Activated CD8-positive, alpha-beta memory T cell treated with anti-CD3 and anti-CD28 coated beads, Interleukin-2, amount 10 ng/mL, durations not matched to agents 7 days and 5 days (primary cell): ENCODE measurements at places on chromosomes 7 and 10. TPM values are rescaled to one million over a fixed set of nuclear protein-coding genes. Genes with fewer than 3 reads are reported as not detected.
A peak's percentile ranks its signal among the peaks of the same experiment; 100 is the strongest.

DNA sequence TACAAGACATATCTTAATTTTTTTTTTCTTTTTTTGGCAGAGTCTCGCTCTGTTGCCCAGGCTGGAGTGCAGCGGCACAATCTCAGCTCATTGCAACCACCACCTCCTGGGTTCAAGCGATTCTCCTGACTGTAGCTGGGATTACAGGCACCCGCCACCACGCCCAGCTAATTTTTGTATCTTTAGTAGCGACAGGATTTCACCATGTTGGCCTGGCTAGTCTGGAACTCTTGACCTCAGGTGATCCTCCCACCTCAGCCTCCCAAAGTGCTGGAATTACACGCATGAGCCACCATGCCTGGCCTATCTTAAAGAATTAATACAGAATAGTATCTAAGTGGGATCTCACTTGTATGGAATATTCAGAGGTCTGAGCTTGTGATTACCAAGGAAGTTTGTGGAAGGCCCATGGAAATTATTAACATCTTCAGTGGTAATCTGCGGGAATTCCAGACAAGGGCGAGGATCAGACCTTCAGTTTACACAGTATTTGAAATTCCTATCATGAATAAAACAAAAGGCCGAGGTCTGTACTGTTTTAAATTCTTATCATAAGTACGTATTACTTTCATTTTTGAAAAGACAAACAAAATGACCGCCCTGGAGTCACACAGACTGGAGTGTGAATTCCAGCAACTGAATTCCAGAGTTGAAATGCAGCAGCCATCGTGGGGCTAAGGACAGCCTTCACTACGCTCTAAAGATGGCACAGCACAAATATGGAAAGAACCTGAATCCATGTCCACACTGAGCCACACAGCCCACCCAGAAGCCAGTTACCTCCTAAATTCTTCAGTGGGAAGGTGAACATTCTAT, 16.7 kb downstream of the GPRIN2 start:
- DNase-seq, result no peak

DNA sequence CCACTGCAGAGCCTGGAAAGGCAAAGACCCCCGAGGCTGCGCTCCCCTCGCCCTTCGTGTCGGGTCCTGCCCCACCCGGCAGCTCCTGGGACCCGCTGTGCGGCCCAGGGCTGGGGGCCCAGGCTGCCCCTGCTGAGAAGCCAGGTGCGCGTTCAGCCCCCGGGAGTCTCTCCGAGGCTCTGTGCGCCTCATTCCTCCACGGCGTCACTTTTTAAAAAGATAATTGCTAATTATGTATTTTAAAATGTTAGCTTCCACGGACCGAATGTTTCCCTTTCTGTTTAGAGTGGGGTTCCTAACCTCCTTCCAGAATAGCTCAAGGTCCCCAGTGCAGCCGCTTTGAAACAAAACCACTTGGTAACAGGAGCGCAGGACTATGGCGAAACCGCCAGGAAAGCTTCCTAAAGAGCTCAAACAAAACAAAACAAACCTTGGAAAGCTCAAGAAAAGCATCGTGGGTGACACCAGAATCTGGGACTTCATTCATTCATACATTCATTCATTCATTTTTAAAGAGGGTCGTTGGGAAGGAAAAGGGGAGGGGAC, 45.6 kb downstream of the PDIA4 start:
- no peak for DNase-seq

GRCh38 chr10:8242295-8242872, 187.9 kb downstream of the GATA3 start:
- DNase-seq, result peak; percentile 59

DNA sequence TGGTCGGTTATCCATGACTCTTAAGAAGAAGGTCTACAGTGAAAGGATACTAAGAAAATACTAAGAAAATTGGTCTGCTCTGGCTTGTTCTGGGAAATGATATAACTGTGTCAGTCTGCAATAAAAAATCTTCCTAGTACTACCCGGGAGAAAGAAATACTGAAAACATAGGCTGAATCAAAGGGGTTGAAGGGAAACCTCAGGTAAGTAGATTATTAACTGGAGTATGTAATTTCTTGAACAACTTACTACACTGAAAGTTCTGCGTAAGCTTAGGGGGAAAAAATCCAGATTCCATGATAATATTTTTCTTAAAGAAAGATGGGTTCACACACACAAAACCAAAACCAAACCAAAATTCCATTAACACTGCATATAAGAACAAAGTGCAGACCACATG, 143.3 kb downstream of the KMT2E start:
- no peak for DNase-seq

DNA sequence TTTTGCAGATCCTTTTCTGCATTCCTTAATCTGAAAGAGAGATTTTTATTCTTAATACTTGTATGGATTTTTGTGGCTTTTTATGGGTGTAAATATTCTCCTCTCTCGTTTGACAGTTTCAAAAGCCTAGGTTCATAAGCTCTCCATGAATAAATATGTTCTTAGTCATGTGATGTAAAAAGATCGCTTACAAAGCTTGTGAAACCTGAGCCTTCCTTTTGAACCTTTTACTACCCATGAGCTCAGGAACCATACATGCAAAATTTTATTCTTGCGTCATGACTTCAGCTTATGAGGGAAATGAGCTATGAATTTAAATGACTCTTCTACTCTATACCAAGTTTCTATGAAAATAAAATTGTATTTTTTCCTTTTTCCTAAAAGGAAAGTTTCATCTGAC, 98.7 kb downstream of the POLL start:
- DNase-seq, result no peak

DNA sequence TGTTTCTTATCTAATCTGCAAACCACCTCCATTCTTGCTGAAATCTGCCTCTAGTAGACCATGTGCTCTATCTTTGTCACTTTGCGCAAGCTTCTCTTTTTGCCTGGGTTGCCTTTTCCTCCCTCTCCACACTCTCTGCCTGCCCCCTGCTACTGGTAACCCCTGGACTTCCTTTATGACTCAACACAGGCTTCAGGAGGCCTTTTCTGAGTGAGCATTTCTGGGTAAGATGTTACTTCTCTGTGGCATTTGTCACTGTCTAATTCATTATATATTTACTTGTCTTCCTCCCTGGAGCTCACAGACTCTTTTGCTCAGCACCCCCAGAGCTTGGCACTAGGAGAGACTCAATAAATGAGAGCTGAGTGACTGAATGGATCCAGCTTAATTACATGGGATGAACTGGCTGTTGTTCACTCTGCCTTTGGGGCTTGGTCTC, 8.4 kb downstream of the GOLGA7B start:
- DNase-seq, result peak; percentile 76

DNA sequence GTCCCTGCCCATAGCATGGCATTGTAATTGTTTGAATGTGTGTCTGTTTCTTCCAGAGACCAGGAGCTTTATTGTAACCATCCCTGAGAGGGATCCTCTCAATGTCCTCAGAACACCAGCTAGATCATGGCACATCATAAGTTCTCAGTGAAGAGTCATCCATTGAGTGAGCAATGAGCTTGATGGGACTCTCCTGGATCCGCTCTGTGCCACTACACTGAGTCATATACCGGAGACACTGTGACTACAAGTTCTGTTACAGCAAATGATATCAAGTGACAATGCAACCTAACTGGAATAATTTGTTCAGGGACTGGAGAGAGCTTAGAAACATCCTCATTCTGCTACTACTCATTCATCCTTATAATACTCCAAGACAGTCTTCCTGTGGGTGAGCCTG, 25.1 kb downstream of the MRPS24 start:
- DNase-seq, result no peak

DNA sequence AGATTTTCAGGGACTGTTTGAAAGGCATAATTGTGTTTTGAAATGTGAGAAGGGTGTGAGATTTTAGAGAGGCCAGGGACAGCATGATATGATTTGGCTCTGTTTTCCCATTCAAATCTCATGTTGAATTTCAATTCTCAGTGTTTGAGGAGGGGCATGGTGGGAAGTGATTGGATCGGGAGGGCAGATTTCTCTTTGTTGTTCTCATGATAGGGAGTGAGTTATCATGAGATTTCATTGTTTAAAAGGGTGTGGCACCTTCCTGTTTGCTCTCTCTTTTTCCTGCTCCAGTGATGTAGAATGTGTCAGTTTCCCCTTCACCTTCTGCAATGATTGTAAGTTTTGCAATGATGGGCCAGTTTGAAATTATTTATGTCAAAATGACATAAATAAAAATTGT, 113.0 kb upstream of the PCDH15 start:
- no peak for DNase-seq

GRCh38 chr7:129258649-129259389, 34.0 kb downstream of the AHCYL2 start:
- DNase-seq, result no peak

DNA sequence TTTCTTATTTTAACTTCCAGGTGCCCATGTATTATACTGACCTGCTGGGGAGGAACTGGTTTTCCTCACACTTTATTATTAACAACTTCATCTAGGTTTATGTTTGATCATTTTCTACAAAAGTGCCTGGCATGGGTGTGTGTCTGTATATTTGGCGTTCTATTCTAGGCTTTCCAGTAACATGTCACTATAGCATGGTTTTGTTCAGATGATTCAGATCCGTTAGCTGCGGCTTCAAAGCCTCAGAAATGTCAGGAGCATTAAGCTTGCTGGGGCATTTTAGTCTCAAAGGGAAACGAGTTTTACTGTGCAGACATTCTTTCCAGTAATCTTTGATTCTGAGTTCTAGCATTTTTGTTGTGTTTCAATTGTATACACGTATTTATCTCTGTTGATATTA, 2.3 kb downstream of the INPP5A start:
- DNase-seq, result no peak

DNA sequence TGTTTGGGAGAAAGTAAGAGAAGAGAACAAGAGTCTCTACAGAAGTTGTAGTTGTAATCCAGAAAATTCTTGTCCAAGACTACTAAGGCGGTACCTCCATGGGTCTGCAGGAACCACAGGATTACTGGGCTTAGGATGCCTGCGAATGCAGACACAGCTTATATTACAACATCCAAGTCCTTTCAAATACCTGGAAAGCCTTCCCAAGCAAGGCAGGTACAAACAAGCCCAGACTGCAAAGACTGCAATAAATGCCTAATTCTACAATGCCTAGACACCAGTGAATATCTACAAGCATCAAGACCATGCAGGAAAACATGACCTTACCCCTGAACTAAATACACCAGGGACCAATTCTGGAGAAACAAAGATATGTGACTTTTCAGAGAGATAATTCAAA, 178.2 kb downstream of the ARL4A start:
- DNase-seq, result no peak

GRCh38 chr10:116771101-116771958, 29.0 kb upstream of the HSPA12A start:
- no peak for DNase-seq

- no peak for DNase-seq
These were observed 513.6 kb upstream of the FOXK1 start for GRCh38 chr7:4168541-4168940.

GRCh38 chr7:100584683-100585510, 1.0 kb downstream of the LRCH4 start:
- peak; percentile 51 for DNase-seq

DNA sequence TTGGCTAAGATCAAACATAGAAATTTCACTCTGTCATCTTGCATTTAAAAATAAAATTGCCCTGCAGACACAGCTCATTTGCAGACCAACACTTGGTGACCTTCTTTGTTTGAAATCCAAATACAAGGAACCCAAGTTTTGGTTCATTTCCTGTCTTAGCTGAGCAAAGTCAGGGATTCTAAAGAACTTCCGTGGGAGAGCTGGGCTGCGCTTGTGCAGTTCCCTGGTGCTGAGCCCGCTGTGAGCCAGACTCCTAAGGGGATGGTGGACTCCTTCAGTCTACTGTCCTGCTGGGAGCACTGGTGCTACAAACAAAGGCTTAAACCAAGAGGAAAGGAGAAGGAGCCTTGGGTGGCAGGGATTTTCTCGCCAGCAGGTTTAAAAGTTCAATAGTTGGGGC, 60.0 kb downstream of the MYOF start:
- no peak for DNase-seq

The FBXL13 gene
- total RNA-seq, result not detected

The NPM3 gene
- 46.1 TPM for total RNA-seq

The CDK14 gene
- total RNA-seq, result 0.20 TPM

The TAS2R5 gene
- total RNA-seq, result 1.8 TPM

The RSPH10B2 gene
- 1.0 TPM for total RNA-seq

The TNS3 gene
- total RNA-seq, result 0.23 TPM

The CLEC5A gene
- total RNA-seq, result not detected

The FAM170B gene
- not detected for total RNA-seq

The CYP3A4 gene
- total RNA-seq, result not detected

The NXPH1 gene
- not detected for total RNA-seq

The HOXA3 gene
- total RNA-seq, result not detected

The PRKAR2B gene
- total RNA-seq, result 1.3 TPM
